ENCODE measurements at places on chromosomes 5 and 9.

DNA sequence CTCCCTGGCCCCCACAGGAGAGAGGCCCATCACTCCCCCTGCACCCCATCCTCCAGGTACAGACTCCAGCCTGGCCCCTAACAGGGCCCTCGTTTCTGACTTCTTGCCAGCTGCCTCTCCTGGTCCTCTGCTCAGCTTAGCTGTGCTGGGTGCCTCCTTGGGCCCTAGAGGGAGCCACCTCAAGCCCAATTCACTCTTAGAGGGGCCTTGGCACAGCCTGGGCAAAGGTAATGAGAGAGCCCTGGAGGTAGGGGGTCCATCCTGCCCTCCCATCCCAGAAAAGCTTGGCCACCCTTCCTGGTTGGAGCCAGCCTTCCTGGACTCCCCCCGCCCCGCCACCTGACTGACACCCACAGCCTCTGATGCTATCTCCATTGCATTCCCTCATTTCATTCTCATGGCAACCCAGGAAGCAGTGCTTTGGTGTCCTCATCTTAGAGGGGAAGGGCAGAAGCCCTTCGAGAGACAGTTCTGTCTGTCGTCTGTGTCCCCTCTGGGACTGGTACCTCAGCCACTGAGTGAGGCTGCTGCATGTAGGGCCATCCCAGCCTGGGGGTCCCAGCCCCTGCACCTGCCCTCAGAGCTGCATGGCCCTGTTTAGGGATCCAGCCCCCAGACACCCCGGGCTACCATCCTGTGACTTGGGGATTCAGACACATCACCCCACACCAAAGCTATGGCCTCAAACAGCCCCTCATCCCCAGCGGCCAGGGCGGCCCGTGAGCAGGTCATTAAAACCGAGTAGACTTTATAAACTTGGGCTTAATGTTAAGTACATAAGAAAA, 95.5 kb downstream of the BARX1 start:
- no peak for DNase-seq

- no peak for DNase-seq
These were observed 92.1 kb upstream of the MAP1B start for GRCh38 chr5:72015103-72015548.

- no peak for DNase-seq
These were observed 293.1 kb downstream of the ZSWIM6 start for GRCh38 chr5:61625137-61625561.

DNA sequence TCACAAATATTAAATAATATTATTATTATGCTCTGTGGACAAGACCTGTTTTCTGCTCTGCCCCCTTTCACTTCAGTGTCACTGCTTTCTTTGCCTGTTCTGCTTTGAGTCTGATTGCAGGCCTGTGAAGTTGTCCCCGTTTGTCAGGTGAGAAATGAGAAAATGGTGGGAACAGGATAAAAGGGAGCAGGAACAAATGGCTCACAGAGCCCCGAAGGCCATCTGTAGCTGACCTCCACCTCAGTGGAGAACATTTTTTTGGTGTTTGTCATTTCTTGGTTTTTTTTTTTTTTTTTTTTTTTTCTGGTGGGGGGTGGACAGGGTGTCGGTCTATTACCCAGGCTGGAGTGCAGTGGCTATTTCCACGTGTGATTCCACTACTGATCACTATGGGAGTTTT, 13.2 kb upstream of the S100Z start:
- no peak for DNase-seq

GRCh38 chr9:108910914-108911313, 23.0 kb downstream of the ELP1 start:
- no peak for DNase-seq

DNA sequence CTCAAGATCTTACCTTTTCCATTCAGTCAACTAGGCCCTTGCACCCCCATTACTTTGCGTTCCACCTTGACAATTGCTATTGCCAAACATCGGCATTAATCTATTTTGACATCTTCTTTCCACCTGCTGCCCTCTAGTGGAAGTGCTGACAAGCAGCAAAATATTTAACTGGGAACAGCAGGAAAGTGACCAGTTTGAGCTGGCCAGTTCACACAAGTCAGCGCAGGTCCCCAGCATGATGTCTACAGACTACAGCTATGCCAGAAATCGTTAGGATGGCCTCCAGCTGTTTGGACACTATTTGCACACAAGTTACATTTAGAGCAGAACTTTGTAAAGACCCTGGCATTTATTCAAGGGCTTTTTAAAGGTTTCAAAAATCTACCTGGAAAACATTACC, 160.1 kb downstream of the GHR start:
- DNase-seq, result no peak

GRCh38 chr5:148864113-148864841, 37.9 kb downstream of the ADRB2 start:
- no peak for DNase-seq

- no peak for DNase-seq
These were observed 269.8 kb downstream of the SYK start for GRCh38 chr9:91071184-91071990.

GRCh38 chr5:100043475-100043874, 491.7 kb upstream of the FAM174A start:
- DNase-seq, result no peak

DNA sequence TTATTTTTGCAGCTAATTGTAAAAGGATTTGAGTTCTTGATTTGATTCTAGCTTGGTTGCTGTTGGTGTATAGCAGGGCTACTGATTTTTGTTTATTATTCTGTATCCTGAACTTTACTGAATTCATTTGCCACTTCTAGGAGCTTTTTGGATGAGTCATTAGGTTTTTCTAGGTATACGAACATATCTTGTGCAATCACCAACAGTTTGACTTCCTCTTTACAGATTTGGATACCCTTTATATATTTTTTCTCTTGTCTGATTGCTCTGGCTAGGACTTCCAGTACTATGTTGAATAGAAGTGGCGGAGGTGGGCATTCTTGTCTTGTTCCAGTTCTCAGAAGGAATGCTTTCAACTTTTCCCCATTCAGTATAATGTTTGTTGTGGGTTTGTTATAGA, 210.8 kb downstream of the FGF10 start:
- DNase-seq, result no peak

GRCh38 chr5:126454081-126454480, 30.9 kb downstream of the GRAMD2B start:
- no peak for DNase-seq

- no peak for DNase-seq
These were observed 168.9 kb downstream of the MAPKAP1 start for GRCh38 chr9:125538092-125538473.

DNA sequence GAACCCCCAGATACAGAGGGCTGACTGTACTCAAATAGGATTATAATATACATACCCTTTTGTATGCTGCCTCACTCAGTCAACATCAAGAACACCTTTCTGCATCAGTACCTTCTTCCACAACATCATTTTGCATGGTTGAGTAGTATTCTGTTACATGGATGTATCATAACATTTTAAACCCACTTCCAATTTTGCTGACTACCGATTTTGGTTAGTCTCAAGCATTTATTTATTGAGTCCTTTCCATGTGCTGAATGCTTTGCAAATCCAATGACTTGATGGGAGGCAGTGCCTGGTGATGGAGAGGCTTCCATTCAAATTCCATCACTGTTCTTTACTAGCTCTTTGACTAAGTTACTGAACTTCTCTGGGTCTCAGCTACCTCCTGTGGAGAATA, 182.0 kb upstream of the KLF4 start:
- DNase-seq, result no peak

- no peak for DNase-seq
These were observed 118.5 kb downstream of the GPBP1 start for GRCh38 chr5:57292336-57292735.

GRCh38 chr9:130448035-130448624, 3.4 kb downstream of the ASS1 start:
- no peak for DNase-seq

DNA sequence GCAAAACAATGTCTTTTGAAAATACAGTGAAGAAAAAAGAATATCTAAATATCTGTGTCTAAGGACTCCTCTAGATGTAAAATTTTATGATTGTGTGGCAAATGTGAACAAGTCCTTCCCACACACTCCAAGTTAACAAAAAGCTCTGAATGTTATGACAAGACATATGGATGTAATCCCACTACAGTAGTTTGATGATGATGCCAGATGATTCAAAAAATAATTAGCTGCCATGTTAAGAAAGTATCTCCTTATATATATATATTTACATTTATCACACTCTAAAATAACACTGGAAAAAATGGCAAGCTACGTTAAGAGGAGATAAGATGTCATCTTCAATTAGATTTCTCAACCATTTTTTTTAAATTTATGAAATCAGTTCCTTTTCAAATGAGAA, 178.5 kb downstream of the NFIB start:
- no peak for DNase-seq

DNA sequence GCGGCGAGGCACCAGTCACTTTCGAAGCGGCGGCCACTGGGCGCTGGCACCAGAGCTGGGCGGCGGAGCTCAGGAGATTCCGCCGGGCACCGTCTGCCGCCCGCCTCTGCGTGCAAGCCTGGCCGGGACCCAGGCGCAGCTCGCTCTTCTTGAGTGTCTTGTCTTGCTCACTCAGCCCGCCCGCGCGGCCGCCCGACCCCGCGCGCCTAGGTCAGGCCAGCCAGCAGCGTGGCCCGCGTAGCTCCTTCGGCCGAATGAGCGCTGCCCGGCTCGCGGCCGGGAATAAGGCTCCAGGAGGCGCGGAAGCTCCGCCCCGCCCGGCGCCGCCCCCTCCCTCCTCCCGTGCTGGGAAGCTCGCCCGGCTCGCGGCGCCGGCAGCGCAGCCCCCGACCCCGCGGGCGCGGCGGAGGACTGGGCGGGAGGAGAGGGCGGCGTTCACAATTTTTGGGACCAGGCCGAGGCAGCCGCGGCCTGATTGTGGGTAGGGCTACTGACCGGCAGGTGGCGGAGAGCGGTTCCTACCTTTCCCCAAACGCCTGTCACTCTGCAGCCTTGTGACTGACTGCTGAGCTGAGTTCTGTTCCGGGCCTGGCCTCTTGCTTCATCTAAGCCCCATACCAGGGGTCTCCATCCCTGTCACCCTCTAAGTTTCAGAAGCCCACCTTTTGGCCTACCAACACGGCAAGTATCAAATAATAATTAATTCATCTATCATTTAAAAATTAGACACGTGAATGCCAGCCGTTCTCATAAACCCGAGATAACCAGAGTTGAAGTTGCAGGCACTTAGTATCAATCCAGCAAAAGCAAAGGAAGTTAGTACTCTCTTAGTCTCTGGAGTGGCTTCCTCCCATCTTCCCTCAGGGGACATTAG, at the start of gene HBEGF:
Gene HBEGF, minus strand, starts transcription at position 256 of the 874 bp plus-strand sequence. CDS start 275 bp downstream, outside the sequence.
- DNase-seq, result peak; percentile 13
